ENCODE measurements at places on chromosomes 12 and 14.

GRCh38 chr12:42691991-42692557 lies 102.5 kb upstream of the PRICKLE1 start:
- DNase-seq: no peak

- no peak for DNase-seq
Observed at GRCh38 chr12:57173089-57173488, 25.7 kb upstream of the LRP1-AS start.

- DNase-seq: peak; percentile 64
Observed at GRCh38 chr12:8780389-8780788, 42.0 kb upstream of the A2ML1 start.

- peak; percentile 74 for DNase-seq
Observed at GRCh38 chr14:55301437-55302121, 30.4 kb downstream of the FBXO34 start.

- no peak for DNase-seq
Observed at GRCh38 chr14:92316176-92316575, 6.8 kb upstream of the SLC24A4 start.

DNA sequence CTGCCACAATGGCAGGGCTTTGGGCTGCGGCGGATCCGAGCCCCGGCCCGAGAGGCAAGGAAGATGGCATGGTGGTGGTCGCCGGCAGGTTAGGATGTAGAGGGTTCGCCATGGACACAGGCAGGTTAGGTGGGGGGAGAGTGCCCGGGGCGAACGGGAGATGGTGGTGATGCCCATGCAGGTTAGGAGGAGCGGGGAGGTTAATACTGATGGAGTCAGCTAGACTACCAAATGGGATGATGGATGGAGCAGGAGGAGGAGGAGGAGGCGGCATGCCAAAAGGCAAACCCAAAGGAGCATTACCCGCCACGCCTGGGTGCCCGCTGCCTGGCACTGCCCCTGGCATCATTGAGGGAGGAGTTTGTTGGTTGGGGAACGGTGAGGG lies 6.2 kb downstream of the MYL6 start:
- no peak for DNase-seq

GRCh38 chr14:102351023-102351422 lies 11.7 kb downstream of the CINP start:
- no peak for DNase-seq

DNA sequence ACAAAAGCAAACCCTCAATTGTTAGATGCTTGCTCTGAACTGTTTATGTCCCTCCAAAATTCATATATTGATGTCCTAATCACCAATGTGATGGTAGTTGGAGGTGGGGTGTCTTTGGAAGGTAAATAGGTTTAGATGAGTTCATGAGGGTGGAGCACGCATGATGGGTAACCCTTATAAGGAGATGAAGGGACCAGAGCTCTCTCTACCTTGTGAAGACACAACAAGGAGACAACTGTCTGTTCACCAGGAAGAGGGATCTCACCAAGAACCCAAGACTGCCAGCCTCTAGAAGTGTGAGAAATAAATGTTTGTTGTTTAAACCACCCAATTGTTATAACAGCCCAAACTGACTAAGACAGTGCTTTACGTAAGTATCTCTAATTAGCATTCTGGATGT lies 27.0 kb downstream of the DHRS2 start:
- DNase-seq: no peak

DNA sequence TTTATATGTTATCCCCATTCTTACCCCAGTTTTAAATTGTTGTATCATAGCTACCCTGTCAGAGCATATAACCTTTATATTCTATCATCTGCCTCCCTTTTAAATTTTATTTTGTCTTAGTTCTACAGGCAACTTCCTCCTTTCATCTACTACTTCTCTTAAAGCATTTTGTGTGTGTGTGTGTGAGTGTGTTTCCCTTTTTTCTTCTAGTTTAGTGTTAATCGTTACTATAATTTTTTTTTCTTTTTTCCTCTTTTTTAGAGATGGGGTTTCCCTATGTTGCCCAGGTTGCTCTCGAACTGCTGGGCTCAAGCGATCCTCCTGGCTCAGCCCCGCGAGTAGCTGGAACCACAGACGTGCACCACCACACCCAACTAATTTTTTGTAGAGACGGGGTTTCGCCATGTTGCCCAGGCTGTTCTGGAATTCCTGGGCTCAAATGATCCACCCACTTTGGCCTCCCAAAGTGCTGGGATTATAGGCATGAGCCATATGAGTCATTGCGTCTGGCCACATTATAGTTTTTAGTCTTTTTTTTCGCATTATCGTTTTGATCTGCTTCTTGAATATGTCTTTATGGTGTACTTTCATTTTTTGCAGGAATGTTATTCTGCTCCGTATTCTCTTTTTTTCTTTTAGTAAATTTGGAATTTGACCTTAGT lies 33.1 kb upstream of the FBXO34 start:
- no peak for DNase-seq

DNA sequence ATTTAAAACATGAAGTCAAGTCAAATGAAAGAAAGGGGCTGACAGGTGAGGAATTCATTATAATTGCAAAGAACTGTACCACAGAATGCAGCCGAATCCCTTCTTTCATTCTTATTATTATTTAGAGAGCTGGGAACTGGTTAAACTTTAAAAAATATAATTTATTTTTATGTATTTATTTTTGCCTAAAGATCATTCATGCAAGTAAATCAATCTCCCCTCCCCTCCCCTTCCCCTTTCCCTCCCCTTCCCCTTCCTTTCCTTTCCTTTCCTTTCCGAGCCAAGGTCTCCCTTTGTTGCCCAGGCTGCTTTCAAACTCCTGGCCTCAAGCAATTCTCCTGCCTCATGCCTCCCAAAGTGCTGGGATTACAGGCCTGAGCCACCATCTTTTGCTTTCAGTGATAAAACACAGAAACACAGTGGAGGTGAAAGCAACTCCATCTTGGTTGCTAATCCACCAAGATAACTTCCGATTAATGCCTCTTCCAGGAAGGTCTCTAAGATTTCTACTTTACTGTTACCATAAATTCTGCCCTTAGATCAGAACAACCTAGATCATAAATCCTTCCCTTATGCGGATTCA lies 6.0 kb upstream of the UBC start:
- DNase-seq: no peak

DNA sequence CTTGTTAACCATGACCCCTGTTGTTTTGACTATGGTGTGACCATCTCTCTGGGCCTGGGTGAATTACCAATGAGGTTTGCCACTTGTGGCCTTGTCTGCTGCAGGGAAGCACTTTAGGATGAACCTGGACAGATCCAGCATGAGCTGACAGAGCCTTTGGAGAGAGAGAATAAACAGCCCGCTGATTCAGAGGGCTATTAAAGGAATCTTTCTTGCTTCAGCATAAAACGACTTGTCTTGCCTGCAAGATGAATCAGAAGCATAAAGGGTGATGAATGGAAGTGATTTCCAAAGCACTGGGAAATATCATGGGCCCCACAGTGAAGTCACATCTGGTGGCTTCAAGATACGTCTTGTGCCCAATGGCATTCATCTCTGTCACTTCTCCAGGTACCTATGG lies 69.0 kb upstream of the WSCD2 start:
- DNase-seq: no peak

DNA sequence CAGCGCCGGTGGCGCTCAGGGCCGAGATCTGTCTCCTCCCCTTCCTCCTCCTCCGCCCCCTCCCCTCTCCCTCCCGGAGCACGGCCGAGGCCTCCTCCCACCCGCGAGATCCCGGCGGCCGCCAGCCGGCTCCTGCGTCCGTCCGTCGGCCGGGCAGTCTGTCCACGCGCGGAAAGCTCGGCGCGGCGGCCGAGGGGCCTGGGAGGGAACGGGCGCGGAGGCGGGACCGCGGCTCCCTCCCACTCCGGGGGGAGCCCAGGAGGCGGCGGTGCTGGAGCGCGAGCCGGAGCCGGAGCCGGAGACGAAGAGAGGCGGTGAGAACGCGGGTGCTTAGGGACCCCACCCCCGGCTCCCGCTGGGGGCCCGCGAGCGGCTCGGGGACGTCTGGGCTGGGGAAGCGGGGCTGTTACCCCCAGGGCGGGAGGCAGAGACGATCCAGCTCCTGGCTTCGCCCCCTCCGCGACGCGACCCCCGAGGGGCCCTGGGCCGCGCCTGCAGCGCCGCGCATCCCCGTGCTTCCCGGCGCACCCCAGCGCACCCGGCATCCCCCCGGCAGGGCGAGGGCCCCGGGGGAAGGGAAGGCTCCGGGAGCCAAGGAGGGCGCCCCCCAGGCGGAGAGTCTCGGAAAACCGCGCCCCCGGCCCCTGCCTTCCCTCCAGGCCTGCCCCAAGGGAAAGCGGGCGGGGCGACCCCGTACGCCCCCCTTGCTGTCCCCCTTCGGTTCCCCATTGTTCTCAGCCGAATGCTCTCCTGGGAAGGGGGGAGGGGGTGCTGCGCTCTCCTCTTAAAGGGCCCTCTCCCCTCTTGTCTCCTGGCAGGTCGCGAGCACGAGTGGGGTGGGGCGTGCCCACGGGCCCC lies at the start of gene DTX1:
Gene DTX1, plus strand, starts transcription at position 100 of the 858 bp plus-strand sequence. CDS start 1,463 bp downstream, outside the sequence.
- DNase-seq: no peak

DNA sequence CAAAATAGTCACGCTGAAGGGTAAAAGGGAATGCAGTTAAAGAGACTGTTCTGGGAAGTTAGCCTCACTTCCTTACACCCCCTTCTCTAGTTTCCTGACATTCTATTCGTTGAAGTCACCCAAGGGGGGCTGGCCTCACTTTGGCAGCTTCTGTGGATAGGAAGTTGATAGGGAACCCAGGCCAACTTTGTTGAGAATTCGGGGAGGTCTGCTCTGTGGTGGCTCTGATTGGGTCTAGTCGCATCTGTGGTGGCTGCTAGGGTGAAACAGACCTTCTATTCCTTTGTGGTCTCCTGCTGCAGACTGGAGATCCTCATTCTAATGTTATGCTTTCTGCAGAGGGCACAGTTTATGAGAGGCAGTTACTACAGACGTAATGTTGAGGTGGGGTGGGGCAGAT lies 28.8 kb upstream of the GZMB start:
- no peak for DNase-seq

- no peak for DNase-seq
Observed at GRCh38 chr14:91399868-91400640, 17.6 kb downstream of the CCDC88C start.

DNA sequence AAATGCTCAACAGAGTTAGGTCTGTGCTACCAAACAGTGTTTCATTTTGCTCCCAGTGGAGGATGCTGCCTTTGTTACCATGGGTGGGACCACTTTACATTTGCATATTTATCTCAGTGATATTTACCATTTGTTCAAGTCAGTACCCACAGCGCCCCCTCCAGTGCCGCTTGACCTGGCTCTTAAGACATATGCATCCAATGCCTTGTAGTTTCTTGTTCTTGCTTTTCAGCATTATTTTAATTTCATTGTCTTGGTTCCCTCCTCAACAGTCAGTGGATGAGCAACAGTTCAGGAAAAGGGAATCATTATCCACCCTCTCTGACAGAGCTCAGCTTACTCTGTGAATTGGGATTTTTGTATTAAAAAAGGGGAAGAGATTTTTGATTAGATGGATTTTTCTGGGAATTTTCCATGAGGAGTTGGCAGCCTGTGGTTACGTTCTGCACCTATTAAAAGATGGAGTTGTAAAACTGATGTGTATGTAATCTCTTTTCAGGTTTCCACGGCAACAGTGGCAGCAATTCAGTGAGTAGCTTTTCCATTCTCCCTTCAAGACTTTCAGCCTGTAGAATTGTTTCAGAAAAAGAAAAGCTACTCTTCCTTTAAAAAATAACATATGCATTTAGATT lies 240.5 kb upstream of the DAAM1 start:
- DNase-seq: peak; percentile 18

DNA sequence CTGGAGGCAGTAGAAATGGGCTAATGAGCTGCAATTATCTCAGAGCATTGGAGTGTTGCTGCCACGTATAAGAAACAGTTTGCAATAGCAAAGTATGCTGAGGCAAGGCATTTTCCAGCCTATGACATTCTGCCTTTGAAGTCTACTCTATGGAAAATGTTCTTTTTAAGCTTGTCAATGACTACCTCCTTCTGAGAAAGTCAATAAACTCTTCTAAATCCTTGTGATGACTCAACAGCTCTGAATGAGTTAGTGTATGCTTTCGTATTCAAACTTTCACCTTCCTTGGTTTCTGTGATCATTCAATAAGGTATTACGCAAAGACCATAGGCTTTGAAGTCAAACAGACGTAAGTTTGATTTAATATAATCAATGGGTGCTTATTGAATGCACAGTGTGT lies 111.2 kb downstream of the CAPZA3 start:
- DNase-seq: peak; percentile 81

GRCh38 chr12:128276471-128276870 lies 9.5 kb downstream of the TMEM132C start:
- no peak for DNase-seq

DNA sequence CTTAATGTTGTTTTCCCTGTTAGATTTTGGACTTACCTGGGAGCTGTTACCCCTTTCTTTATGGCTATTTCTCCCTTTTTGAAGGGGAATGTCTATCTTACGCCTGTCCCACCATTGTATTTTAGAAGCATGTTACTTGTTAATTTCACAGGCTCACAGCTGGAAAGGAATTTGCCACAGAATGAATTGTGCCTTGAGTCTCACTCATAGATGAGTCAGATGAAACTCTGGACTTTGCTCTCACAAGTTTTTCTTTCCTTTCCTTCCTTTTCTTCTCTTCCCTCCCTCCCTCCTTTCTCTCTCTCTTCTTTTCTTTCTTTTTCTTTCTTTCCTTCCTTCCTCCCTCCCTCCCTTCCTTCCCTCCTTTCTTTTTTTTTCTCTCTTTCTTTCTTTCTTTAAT lies 9.3 kb upstream of the ATF7IP start:
- DNase-seq: peak; percentile 42

DNA sequence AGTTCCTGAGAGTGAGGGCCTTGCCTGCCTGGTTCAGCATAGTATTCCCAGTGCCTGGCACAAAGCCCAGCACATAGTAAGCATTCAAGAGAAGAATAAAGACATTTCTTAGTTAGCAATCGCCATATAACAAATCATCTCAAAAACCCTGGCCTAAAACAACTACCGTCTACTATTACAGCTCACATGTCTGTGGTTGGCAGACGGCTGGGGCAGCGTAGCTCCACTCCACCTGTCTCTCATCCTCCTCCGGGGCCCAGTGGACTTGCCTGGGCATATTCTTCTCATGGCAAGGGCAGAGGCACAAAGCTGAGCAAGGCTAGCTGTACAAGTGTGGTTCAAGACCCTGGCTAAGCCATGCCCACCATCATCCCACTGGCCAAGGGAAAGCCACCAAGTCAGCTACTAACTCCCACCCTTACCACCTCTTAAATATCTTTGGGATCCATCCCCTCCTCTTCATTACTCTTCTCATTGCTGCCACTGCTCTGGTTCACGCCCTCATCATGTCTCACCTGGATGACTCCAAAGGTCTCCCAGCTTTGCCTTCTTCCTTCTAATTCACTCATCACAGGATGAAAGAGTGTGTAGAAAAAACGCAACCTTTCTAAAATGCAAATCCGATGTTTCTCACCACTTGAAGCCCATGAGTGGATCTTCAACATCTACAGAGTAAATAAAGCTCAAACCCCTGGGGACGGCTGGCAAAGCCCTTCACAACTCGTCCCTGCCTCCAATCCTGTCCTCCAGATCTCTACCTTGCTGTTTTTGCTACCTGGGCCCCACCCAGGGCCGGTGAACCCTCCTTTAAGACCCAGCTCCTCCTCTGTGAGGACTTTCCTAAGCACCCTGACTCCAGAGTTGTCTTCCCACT lies 10.4 kb downstream of the TMEM229B start:
- DNase-seq: peak; percentile 67

DNA sequence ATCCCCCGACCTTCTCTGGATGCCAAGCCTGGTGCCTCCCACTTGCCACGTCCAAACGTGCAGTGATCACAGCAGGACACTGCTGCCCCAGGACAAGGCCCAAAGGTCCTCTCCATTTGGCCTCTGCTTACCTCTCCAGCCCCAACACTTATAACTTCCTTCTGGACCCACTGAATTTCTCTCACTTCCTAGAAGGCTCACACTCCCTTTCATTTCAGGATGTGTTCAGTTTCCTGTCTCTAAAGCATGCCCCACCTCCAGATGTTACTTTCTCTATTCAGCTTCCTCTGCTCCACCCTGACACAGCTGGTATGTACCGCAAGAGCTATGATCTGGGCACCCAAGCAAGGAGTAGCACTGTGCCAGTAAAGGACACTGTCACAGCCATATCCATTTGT lies 33.0 kb downstream of the CDKL1 start:
- DNase-seq: peak; percentile 15
